ENCODE measurements at places on chromosomes 3 and 15.

DNA sequence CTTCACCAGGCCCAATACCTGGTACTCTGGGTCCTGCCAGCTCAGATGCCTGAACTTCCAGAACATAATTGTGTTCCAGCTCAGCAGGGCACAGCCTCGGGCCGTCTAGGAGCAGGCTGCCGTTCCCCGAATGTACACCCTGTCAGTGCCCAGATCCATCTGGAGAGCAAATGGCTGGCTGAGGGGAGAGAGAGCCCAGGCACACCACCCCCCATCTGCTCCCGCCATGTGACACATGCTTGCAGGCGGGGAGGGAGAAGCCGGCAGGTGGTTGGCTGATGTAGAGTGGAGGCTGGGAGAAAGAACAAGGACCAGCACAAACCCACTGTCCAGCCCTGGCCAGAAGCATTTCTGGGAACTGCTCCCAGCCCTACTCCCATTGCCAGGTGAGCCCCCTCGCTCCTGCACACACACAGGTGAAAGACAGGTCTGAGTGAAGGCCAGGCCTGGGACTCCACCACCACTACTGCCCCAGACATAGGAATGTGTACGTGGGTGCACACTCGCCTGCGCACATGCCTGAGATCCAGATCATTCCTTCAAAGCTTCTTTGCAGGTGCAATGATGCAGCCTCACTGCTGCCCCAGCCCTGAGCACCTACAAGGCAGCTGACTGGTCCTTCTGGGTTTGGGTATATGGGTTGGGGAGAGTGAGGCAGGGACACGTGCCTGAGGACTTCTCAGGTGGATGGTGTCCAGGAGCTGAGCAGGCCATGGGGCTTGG, 53.5 kb downstream of the SEMA5B start:
- no peak for DNase-seq

DNA sequence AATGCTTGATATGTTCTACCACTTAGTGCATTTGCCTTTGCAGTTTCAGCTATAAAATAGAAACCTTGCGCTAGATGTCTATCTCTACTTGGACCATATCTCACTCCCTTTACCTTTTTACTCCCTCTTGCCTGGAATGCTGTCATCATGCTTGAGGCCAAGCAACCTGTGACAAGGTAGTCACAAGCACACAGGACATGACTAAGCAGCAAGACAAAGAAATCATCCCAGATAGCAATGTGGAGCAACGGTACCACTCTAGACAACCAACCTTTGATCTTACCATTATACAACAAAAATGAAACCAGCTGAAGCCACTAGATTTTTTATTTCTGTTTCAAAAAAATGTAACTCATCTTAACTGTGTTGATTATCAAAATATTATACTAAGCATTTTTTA, 50.5 kb upstream of the SPSB4 start:
- no peak for DNase-seq

GRCh38 chr3:109330405-109330804, 6.9 kb downstream of the DPPA4 start:
- no peak for DNase-seq

GRCh38 chr15:56948000-56948763, 29.7 kb downstream of the TCF12 start:
- no peak for DNase-seq

- no peak for DNase-seq
These were observed 350.5 kb upstream of the ICE2 start for GRCh38 chr15:60829416-60829815.

DNA sequence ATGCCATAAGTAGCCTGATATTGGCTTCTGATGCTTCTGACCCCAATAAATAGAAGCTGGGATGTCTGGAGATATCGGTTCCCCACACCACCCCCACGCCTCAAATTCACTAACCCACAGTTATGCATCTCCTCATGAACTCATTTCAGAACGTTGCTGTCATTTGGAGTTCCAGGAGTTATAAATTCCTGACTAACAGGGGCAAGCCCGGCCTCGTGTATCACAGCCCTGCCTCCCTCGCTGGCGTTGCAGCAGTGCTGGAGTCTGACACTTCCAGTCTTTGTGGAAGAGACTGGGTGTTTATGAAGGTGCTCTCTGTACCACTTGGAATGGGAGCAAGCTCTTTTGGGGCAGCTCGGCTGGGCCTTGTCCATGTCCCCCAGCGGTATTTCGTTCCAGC, 101.0 kb downstream of the ANP32A start:
- DNase-seq = no peak

GRCh38 chr3:48407542-48408099, 22.3 kb downstream of the PLXNB1 start:
- DNase-seq = no peak

DNA sequence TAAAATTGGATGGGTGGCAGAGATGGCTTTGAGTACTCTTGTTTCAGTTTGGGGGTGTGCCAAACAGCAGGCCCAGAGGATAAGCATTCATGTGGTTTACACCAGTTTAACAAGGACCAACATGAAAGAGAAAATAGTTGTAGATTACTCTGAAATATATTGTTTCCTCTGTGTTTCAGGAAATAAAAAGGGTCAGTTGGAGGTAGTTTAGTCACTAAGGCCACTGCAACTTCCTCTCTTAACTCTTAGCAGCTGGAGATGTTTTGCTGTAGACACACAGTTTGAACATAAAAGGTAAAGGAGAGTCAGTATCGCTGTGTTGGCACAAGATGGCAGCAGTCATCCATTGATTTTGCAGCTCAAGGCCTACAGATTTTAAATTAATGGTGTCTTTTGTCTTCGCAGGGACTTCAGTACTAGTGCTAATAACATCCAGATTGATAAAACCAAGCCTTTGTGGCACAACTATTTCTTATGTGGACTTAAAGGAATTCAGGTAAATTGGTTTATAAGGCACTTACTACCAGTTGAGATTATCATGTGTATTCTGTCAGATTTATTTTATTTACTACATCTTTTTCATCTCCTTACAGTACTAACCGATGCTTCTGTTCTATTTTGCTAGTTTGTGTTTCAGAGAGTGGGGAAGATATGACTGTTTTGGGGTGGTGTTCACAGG, 65.5 kb downstream of the GALK2 start:
- DNase-seq = peak; percentile 9

GRCh38 chr3:127929818-127930413, 14.9 kb downstream of the KBTBD12 start:
- DNase-seq = no peak

DNA sequence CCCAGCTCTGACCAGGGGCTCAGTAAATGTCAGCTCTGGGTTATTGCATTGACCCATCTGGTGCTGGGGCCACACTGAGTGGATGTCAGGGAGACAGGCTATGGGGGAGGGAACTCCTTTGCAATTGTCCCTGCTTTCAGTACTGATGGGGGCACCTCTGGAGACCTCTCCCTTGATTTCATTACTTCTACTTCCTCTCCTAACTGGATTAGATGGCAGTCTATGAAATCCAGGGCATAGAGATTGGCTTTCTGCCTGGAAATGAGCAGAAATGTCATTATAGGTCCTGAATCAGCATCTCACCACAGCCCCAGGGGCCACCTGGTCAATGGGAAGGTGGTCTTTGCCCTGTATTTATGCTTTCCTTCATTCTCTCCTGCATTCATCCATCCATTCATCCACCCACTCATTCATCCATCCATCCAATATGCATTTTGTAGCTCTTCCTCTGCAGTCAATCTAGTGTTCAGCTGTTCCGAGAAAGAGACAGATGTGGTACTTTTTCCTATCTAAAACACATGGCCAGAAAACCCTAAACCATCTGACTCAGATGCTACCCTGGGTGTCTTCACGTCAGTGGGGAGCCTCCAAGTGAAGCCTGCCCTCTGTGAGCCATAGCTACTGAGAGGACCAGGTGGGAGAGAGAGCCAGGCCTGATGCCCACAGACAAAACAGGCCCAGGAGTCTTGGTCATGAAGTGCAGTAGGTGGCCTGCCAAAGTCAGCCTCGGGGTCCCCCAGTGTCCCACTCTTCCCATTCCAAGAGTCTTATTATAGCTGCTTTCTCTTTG, 57.1 kb downstream of the CCDC33 start:
- no peak for DNase-seq

DNA sequence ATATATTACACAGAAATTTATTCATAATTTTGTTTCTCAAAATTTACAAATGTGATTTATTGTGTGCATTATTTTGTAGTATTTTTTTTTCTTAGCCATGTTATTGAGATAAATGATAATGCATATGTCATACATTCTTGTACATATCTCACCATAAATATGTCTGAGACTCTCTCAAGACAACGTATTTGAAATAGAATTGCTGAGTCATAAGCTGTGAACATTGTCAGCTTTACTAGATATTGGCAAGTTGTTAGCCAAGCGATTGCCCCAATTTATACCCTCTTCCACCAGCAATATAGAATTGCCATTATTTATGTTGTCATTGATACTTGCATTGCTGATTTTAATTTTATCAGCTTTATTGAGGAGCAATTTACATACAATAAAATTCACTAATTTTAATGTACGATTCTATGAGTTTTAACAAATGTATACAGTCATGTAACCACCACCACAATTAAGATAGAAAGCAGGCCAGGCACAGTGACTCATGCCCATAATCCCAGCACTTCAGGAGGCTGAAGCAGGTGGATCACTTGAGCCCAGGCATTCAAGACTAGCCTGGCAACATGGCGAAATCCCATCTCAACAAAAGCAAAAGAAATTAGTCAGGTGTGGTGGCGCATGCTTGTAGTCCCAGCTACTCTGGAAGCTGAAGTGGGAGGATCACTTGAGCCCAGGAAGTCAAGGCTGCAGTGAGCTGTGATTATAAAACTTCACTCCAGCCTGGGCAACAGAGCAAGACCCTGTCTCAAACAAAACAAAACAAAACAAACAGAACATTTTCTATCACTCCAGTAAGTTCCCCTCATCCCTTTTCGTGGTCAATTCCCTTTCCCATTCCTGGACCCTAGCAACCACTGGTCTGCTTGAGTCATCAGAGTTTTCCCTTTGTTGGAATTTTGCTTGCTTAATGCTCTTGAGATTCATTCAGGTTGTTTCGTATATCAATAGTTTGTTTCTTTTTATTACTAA, 373.1 kb downstream of the MFSD1 start:
- no peak for DNase-seq

GRCh38 chr15:58762731-58763130, 8.4 kb upstream of the MINDY2 start:
- no peak for DNase-seq

DNA sequence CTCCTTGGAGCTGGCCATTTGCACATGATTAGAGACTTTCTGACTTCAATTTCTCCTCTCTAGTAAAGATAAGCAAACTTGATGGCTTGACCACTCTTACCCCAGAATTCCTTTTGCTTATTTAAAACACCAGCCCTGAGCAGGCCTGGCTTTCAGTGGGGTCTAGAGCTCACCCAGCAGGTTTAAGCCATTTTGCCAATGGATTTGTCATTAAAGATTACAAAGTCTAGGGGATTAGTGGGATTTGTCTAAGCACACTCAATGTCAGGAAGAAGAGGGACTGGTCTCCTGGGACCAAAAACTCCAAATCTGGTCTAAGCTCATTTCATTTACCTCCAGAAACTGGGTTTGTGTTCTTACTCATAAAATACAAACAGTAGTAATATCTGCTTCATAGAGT, 57.3 kb upstream of the SNTN start:
- no peak for DNase-seq

All from stimulated activated CD8-positive, alpha-beta memory T cell treated with anti-CD3 and anti-CD28 coated beads, Interleukin-12 subunit alpha, Interleukin-12 subunit beta, amount 100 ng/mL, for 4 hours (primary cell).